Endothelial cell of umbilical vein (primary cell): ENCODE measurements at places on chromosomes 16 and 17.
A peak's percentile ranks its signal among the peaks of the same experiment; 100 is the strongest.

- DNase-seq = peak; percentile 91
Measured at GRCh38 chr17:57295526-57296023, 39.3 kb downstream of the MSI2 start.

- DNase-seq = no peak
Measured at GRCh38 chr17:19341641-19342610, 20.6 kb downstream of the B9D1 start.

- no peak for DNase-seq
Measured at GRCh38 chr17:219696-220095, 38.2 kb upstream of the DOC2B start.

DNA sequence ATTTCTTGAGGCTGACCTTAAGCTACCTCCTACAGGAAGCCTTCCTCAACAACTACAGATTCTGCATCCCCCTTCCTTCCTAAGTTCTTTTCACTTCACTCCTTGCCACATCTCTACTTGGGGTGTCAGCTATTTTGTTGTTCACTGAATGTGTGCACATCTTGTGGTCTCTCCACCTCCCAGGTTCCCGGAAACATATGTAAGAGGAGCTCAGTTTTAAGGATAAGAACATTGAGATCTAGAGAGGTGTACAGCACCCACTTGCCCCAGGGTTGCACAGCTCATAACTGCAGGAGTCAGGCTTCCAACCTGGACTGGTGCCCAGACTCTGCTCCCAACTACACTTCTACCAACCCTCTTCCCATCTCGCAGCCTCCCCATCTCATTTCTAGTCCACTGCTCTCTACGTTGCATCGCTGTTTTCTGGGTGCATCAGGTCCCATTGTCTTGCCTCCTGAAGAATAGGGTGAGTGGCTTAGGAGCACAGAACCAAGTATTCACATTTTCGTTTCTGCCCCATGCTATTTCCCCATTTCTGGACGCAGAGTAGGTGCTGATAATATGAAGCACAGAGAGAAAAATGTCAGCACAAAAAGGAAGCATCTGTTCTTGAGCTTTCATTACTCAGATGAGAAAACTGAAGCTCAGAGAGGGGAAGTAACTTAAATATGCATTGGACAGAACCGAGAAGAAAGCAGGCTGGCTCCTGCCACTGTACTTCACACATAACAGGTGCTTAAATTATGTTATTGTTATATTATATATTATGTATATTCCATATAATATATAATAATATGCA lies 292.0 kb upstream of the CCL2 start:
- no peak for DNase-seq

- no peak for DNase-seq
Measured at GRCh38 chr16:54829691-54830090, 101.0 kb upstream of the IRX5 start.

DNA sequence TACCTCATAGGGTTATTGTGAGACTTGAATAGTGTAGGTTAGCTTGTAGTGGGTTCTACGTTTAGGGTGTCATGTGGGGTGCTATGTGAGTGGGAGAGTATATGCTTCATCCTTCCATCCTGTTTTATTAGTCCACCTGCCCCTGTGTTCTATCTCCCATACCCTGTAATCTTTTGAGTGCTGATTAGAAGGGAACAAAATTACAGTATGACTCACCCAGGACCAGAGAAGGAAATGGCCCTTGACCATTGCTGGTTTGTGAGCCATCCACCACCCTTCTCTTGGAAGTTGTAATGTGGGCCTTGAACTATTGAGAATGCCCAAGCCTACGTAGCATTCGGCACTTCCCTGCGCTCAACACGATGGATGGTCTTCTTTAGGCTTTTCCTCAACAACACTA lies 17.1 kb downstream of the SAP30BP start:
- DNase-seq = peak; percentile 54

GRCh38 chr16:56764835-56765234 lies 34.9 kb downstream of the NUP93 start:
- DNase-seq = no peak

DNA sequence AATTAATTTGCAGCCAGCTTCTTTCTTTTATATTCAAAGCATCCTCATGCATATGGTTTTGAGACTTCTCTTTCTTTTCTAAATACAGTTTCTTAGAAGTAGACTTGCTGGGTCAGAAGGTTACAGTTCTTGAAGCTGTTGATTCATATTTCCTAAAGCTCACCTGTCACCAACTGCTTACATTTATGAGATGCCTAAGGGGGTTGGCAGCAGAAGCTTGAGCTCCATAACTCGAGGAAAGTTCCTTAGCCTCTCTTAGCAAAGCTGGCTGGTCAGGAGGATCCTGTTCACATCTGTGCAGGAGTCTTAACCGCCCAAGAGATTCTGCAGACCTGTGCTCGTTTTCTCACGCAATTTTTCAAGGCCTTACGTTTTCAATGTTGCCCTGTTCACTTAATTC lies 218.8 kb downstream of the SNX29 start:
- DNase-seq = no peak

DNA sequence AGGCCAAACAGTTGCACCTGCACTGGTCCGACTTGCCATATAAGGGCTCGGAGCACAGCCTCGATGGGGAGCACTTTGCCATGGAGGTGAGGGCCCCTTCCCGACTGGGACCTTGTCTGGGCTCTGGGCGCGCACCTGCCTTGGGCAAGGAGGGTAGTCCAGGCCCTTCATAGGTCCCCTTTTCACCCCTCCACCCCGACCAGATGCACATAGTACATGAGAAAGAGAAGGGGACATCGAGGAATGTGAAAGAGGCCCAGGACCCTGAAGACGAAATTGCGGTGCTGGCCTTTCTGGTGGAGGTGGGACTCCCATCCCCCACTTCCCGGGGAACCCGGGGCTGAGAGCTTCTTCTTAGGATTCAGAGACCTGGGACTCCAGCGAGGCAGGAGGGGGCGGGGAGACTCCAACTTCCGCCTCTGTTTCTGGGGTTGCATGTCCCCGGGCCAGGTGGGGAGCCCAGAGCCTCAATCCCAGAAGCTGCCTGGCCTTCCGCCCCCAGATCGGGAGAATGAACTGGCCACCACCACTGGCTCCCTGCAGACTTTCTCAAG lies 7.8 kb downstream of the CA4 start:
- DNase-seq = no peak

- no peak for DNase-seq
Measured at GRCh38 chr17:78655251-78655940, 78.2 kb upstream of the DNAH17 start.

DNA sequence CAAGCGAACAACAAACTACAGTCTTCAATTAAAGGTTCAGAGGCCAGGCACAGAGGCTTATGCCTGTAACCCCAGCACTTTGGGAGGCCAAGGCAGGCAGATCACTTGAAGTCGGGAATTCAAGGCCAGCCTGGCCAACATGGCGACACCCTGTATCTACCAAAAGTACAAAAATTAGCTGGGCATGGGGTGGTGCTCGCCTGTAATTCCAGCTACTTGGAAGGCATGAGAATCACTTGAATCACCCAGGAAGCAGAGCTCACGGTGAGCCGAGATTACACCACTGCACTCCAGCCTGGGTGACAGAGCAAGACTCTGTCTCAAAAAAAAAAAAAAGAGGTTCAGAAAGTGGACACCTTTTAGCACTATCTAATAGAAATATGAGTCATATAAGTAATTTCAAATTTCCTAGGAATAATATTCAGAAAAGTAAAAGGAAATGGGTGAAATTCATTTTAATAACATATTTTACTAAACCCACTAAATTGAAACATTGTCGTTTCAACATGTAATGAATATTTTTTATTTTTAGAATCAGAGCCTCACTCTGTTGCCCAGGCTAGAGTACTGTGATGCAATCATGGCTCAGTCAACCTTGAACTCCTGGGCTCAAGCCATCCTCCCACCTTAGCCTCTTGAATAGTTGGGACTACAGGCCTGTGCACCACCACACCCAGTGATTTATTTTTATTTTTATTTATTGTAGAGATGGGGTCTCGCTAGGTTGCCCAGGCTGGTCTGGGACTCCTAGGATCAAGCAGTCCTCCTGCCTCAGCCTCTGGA lies 15.2 kb upstream of the MARCHF10 start:
- no peak for DNase-seq

DNA sequence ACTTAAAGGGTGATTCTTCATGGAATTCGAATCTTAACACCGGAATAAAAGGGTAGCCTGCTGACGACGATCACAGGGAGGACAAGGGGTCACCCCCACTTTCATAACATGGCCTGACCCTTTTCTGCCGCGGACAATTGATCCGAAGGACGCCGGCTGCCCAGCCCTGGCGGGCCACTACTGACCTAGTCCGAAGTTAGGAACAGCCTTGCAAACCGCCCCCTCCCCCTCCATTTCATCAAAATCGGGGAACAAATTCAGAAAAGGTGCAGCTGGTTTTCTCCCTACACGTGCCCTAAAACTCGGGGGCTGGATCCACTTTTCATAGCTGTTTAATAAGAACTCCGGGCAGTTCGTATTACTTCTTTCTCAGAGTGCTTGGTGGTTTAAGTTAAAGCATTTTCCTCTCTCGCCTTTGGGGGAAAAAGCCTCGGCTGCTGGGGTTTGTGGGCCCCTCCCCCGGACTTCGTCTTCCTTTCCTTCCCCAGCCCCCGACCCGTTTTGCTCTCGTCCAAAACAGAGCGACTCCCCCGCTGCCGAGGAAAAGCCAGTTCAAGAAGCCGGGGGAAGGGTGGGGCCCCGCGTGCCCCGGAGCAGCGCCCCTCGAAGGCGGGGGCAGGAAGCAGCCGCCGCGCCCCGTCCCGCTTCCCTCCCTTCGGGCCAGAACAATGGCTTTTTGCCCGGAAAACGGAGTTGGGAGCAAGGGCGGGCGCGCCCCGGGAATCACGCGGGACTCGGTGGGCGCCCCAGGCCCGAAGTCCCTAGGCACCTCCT lies 641 bp upstream of the CBX2 start:
- peak; percentile 44 for DNase-seq

GRCh38 chr16:84528322-84528721 lies 23.9 kb upstream of the MEAK7 start:
- no peak for DNase-seq

GRCh38 chr17:80105762-80106161 lies 4.4 kb downstream of the GAA start:
- no peak for DNase-seq

DNA sequence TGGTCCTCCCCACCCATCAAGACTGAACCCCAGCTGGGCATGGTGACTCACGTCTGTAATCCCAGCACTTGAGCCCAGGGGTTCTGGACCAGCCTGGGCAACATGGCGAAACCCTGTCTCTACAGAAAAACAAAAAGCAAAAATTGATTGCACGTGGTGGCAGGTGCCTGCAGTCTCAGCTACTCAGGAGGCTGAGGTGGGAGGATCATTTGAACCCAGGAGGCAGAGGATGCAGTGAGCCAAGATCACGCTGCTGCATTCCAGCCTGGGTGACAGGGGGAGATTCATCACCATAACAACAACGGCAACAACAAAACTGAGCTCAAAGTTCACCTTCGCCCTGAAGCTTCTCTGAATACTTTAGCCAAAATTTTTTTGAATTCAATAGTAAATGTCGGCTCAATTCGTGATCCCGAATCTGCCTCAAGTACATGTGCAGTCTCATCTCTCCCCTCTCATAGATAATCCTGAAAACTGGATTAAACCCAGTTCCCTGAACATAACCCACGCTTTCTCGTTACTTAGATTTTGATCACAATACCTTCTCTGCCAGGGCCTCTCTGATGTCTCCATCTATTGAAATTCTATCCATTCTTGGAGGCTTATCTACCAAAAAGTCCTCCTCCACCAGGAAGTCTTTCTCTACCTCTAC lies 13.5 kb upstream of the MYH10 start:
- no peak for DNase-seq

GRCh38 chr17:37116671-37117185 lies 168.0 kb downstream of the AATF start:
- no peak for DNase-seq

DNA sequence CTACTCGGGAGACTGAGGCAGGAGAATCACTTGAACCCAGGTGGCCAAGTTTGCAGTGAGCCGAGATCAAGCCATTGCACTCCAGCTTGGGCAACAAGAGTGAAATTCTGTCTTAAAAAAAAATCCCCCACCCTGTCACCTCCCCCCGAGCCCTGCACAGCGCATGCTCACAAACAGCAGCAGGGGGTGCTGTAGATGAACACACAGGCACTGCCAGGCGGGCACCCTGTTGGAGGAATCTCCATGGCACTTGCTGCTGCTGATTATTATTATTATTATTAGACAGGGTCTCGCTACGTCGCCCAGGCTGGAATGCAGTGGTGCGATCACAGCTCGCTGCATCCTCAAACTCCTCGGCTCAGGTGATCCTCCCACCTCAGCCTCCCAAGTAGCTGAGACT lies 24.6 kb downstream of the FZD2 start:
- DNase-seq = peak; percentile 34

GRCh38 chr16:2881783-2882649 lies 999 bp upstream of the FLYWCH2 start:
- no peak for DNase-seq

- DNase-seq = peak; percentile 37
Measured at GRCh38 chr16:69435977-69436820, 11.8 kb downstream of the CYB5B start.

GRCh38 chr17:76499267-76499667 lies 2.0 kb downstream of the RHBDF2 start:
- no peak for DNase-seq

DNA sequence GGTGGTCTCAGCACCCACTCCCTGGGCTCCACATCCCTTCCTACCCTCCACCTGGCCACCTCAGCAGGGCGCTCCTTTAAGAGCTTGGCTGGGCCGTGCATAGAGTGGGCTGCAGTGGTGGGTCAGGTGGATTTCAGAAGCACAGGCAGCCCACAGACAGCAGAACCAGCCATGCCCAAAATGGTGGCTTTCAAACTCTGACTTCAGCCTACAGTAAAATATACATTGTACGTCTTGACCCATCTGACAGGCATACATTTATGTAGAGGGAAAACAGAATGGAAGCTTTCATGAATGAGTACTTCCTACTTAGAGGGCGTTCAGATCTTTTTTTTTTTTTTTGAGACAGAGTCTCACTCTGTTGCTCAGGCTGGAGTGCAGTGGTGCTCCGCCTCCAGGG lies 26.0 kb upstream of the LASP1NB start:
- DNase-seq = no peak

DNA sequence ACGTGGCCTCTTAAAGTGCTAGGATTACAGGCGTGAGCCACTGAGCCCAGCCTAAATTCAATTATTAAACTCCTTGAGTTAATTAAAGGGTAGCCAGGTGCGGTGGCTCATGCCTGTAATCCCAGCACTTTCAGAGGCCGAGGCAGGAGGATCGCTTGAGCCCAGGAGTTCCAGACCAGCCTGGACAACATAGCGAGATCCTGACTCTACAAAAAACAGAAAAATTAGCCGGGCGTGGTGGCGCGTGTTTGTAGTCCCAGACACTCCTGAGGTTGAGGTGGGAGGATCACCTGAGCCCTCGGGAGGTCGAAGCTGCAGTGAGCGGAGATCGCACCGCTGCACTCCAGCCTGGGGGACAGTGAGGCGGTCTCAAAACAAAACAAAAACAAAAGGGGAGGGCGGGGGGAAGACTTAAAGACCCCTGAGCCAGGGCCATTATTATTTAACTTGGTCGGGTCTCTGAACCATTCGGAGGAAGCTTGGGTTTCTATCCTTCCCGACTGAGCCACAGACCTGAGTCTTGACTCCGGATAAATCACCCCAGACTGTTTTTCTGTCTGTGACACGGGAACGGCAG lies 19.5 kb downstream of the BCL7C start:
- DNase-seq = no peak
